ENCODE measurements at places on chromosomes 6 and 20.
A peak's percentile ranks its signal among the peaks of the same experiment; 100 is the strongest.

DNA sequence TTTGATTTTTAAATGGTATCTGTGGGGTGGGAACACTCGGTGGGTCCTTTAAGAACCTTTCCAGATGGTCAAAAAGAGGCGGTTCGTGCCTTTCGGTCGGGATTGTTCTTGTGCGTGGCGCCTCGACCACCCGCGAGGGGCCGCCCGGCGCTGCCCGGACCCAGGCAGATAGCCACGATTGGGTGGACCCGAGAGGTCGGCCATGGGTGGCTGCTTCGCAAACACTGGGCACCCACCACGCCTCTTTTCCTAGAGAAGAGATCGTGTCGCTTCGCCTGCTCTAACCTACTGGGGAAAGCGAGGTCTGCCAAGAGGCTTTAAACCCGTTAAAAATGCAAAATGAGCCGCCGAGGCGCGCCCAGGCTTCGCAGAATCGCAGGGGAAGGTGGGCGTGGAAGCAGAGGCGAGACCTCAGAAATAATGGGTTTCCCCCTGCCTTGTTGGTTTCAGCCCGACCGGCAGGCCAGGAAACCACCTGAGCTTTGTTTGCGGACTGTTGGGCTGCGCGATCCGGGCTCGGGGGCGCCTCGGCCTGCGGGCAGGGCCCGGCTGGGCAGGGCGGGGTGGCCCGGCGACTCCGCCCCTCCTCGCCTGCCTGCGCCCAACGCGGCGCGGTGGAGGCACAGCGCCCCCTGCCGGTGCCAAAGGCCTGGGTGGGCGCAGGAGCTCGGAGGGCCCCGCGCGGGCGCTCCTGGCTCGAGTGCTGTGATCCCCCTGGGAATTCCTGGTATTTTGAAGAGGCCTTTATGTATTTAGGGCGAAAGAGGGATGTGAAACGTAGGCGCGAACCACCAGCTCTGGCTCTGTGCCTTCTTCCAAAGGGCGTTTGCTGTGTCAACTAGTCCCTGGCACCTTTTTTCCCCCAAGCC, 1.6 kb downstream of the MARCKS start:
- peak; percentile 25 for DNase-seq

- no peak for DNase-seq
These were observed 115.5 kb downstream of the CCDC170 start for GRCh38 chr6:151609146-151609902.

DNA sequence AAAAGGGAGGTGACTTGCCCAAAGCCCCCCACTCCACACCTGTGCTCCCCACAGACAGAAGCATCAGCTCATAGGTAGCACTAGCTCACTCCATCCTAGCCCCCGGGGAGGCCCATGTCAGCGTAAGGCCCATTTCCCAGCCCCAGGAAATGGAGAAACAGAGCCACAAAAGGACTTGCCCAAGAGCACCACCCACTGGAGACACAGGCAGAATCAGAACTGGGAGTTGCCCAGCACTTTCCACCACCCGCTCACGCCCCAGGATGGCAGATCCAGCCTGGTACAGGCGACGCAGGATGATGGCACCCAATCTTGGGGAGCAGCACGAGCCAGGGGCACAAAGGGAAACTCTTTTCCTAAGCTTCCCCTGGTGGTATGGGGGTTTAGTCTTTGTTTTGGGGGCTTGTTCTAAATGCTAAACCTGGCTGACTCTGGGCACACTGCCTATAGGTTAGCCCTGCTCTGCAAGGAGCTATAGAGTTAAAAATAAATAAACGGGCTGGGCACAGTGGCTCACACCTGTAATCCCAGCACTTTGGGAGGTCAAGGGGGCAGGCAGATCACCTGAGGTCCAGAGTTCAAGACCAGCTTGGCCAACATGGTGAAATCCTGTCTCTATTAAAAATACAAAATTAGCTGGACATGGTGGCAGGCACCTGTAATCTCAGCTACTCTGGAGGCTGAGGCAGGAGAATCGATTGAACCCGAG, 11.8 kb downstream of the C20orf203 start:
- DNase-seq: no peak

DNA sequence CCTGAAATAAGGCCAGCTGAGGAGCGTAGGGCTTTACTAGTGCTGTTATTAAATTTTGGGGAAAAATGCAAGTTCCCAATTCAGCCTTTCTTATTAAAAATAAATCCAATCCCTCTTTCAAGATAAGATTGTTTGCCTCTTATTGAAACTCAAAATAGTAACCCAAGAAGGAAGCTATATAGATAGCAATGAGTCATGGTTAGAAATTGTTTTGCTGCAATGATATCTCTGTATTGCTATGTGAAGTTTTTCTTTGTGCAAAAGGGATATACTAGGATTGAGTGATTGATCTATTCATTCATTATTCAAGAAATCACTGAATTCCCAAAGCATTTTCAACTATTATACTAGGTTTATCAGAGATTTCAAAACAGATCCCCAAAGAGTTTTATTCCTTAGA, 93.0 kb upstream of the HDAC2 start:
- DNase-seq: no peak

GRCh38 chr6:125792172-125792571, 1.4 kb downstream of the NCOA7 start:
- DNase-seq: no peak

- DNase-seq: no peak
These were observed 83.7 kb upstream of the RALY start for GRCh38 chr20:33910056-33910455.

GRCh38 chr20:60715172-60715571, 536.9 kb upstream of the CDH4 start:
- no peak for DNase-seq

- no peak for DNase-seq
These were observed 6.3 kb downstream of the NFYA start for GRCh38 chr6:41079080-41079479.

GRCh38 chr6:108002365-108003221, 44.6 kb upstream of the SEC63 start:
- no peak for DNase-seq

DNA sequence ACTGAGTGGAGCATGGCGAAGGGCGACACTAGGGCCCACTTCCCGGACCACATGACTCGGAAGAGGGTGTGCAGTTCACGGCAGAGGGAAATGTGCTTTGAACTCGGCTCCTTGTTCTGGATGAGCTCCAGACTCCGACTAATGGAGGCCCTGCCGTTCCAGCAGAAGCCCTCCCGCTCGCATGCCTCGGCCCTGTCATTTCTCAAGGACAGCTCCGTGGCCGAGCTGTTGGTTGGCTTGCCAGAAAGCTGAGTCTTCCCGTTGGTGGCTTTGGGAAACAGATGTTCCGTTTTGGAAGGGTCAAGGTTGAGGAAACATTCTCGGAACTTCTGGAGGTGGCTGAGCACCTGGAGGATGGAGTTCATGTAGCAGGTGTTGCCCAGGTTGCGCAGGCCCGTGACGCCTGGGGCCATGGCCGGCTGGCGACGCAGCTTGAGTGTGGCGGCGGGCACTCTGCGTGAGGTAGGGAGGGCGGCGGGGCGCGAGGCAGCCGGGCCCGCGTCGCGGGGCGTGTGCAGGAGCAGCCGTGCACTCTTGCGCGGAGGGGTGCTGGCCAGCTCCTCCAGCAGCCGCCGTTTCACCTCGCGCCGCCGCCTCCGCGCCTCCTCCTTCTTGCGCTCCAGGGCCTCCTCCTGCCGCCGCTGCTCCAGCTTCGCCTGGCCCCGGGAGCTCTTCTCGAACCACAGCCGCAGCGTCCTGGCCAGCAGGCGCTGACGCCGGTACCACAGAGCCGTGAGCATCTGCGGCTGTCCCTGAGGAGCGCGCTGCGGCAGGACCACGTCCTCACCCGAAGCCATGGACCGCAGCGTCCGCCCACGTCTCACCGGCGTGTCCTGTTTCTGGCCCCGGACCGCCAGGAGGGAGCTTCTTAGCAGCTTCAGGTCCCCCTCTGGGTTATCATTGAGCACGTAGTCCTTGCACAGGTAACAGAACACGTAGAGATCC, 18.6 kb downstream of the TOMM6 start:
- no peak for DNase-seq

DNA sequence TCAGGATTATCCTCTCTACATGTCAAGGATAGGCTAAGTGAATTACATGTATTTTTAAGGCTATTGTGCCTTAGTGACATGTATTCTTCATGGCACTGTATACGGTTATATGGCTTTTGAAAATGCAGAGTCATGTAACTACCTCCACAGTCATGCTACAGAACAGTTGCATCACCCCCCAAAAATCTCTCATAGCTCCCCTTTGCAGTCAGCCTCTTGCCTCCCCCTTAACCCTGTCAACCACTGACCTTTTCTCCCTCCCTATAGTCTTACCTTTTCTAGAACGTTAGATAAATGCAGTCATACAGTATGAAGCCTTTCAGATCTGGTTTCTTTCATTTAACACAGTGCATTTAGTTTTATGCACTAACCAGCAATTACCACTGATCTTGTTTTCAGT, 10.3 kb upstream of the RNF24 start:
- DNase-seq: no peak

- DNase-seq: no peak
These were observed 6.1 kb upstream of the TBX18 start for GRCh38 chr6:84770521-84770920.

DNA sequence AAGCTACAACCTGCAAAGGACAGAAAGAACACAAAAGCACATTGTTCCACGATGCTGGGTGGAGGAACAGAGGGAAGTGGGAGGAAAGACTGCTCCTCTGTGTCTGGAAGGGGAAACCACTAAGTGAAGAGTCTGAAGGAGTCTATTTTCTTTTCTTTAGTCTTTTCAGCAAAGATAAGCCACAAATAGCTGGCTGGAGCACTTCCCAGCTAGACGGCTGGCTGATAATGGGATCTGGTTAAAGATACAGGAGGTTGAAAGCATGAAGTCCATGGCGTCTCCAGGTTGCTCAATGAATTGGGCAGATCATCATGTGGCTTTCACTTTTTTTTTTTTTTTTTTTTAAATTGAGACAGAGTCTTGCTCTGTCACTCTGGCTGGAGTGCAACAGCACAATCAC, 154.0 kb upstream of the KCNG1 start:
- DNase-seq: no peak

- no peak for DNase-seq
These were observed 236.3 kb downstream of the BCAS1 start for GRCh38 chr20:53834062-53834442.

DNA sequence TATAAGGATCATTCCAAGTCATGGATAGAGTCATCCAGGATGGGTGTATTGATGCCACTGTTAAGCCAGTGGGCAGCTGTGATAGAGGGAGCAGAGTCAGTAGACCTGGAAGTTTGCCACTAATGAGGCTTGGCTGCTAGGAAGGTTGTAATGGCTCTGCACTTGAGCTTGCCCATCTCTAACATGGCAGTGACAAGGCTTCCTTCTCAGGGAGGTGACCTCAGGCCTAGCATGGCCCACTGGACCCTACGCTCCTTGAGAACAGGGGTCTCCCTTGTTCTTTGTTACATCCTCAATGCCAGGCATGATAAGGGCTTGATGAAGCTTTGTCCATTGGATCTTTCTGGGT, 155.1 kb downstream of the CD83 start:
- no peak for DNase-seq

- no peak for DNase-seq
These were observed 34.5 kb upstream of the FERMT1 start for GRCh38 chr20:6157345-6157744.

DNA sequence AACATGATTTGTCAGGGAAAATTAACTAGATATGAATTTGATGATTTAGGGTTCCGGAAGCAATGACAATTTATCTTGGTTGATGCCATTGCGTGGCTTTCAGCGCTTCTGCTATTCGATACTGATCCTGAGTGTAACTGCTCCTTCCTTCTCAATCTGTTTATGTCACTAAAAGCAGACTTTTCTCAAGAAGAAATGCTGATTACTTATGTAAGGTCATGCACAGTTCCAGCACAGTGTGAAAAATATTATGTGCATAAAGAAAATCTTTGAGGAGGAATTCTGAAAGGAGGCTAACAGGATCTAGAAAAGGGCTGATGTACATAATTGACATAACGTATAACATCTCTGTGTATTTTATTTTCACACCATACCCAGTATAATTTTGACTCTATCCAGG, 336.6 kb downstream of the PACRG start:
- DNase-seq: no peak

DNA sequence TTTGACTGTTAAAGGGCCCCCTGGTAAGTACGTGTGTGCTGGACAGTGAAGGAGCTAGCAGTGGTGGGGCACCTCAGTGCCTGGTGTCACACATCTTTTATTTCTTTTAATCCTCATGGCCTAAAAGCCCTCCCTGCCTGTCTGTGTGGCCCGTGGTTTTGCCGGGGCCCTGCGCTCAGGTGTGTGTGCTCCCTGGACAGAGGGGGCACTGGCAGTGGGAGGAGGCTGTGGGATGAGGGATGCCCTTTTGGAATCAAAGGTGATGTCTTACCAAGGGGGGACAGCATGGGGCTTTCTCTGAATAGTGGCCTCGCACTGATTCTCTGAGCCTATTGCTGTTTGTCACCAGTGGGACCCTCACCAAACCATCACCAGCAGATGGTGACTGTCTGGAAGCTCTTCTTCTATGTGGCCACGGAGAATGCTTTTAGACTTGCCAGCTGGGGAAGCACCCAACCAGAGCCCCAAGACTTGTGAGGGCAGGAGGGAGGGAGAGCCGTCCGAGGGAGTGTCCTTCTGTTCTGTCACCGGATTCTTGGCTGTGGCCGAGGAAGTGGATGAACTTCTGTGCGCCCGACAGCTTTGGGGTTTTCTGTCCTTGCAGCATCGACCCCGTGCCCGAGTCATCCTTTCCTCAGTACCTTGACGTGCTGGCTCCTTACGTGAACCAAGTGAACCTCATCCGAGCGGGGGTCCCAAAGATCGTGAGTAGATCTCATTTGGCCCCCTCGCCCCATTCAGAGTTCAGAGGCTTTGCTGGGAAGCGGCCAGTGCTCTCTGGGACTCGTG, 18.1 kb downstream of the PNLDC1 start:
- no peak for DNase-seq

DNA sequence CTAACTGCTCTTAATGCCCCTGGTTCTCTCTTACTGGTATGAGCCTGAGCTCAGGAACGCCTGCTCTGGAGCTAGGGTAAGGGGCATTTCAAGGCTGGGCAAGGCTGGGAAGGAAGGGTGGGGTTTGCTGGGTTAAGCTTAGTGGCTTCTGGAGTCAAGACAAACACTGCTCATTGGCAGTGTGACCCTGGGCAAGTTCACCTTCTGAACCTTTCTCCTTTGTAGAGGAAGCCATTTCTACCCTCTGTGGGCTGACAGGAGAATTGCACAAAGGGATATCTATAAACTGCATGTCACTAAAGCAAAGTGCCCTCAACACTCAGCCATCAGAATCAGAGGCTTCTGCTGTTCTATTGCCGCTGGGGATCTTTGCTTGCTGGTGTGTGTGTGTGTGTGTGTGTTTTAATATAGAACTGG, 20.3 kb upstream of the LRRN4 start:
- no peak for DNase-seq

GRCh38 chr6:2676048-2676447, 74.7 kb downstream of the MYLK4 start:
- no peak for DNase-seq

- DNase-seq: no peak
These were observed 7.1 kb downstream of the TDP2 start for GRCh38 chr6:24659561-24659960.

GRCh38 chr20:30502670-30503069, 754.8 kb upstream of the DEFB115 start:
- DNase-seq: no peak

DNA sequence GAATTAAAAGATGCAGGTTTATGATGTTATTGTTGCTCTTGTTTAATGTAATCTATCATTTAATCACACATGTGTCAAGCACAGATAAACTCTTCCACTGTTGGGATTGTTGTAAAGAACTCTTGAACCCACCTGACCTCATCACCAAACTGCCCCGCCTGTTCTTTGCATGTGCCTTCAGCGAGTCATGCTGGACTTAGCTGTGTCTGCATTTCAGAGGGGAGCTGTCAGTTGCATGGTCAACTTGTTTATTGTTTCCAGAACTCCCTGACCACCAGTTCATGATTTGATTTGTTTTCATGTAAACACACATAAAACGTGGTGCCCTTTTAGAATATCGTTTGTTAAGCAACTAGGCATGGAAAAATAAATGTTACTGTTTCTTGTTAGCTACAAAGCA, 93.6 kb downstream of the KHDC1L start:
- no peak for DNase-seq
